ENCODE measurements at places on chromosomes 12 and 14.

DNA sequence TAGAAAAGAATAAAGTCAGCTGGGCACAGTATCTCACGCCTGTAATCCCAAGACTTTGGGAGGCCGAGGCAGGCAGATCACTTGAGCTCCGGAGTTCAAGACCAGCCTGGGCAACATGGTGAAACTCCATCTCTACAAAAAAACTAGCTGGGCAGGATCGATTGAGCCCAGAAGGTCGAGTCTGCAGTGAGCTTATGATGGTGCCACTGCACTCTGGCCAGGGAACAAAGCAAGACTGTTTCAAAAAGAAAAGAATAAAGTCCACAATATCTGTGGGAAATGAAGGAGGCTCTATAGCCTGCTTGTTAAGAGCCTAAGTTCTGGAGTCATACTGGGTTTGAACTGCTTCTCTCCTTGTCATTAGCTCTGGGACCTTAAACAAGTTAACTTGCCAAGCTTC is 7.9 kb downstream of the MAPK1IP1L start:
- no peak for DNase-seq

DNA sequence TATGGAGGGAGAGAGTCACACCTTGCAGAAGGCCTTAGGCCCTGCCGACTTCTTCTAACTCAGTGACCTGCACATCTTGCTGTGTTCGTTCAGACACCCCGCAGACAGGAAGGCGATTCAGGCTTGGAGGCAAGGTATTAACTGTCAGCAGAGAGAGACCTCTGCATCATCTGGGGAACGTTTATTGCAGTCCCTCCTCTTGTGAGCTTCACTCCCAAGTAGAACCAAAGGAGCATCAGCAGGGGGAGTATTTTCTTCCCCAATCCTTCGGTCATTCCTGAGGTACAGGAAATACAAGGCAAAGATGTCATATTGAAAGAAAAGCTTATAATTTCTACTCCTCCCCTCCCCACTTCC is 217.9 kb downstream of the CRADD start:
- DNase-seq = no peak

GRCh38 chr14:72521045-72521444 is 372.9 kb downstream of the DPF3 start:
- no peak for DNase-seq

DNA sequence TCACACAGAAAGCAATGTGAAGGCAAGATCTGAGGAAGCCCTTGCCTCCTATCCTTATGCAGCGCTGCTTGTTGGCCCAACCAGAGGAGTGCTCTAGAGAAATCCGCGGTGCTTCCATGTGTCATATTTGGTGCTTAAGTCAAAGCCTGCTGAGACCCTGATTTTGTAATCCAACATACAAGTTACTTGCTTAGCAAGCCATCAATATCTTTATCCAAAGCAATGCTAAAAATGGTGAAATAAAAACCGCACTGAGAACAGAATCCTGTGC is 250.0 kb downstream of the MED13L start:
- DNase-seq = no peak

GRCh38 chr12:120406553-120406952 is 31.4 kb upstream of the COX6A1 start:
- DNase-seq = no peak

DNA sequence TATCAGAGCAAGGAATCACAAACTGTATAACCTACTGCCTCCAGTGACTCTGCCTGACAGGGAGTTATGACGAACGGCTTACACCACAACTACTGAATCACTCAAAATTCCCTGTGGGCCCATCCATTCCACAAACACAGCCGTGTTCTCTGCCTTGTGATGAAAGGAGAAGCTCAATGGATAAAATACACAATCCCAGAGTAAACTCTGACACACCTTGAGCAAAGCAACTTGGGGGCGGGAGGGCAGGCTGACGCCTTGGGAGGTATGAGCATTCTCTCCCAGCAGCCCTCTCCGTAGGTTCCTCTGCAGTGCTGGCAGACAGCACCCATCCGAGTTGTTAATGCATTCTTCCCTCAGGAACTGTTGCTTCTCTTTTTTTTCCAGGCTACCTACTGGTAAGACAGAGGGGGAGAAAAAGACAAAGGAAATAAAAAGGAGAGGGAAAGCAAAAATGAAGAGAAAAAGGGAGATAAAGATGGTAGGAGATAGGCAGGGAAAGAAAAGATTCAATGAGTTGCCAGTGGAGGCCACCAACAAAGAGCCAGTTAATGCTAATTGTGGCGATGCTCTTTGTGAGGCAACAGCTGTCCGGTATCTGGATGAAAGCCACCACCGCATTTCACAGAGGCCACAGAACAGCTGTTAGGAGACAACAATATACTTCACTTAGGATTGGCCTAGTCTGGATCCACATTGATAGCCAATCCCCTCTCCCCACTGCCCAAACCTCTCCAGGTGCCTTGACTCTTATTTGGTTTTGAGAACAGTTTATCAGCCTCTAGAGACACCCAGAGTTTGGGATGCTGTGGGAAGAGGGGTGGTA is 4.7 kb upstream of the DIO2 start:
- DNase-seq = no peak

- no peak for DNase-seq
Observed at GRCh38 chr12:108257610-108258106, 81.5 kb downstream of the CMKLR1 start.

DNA sequence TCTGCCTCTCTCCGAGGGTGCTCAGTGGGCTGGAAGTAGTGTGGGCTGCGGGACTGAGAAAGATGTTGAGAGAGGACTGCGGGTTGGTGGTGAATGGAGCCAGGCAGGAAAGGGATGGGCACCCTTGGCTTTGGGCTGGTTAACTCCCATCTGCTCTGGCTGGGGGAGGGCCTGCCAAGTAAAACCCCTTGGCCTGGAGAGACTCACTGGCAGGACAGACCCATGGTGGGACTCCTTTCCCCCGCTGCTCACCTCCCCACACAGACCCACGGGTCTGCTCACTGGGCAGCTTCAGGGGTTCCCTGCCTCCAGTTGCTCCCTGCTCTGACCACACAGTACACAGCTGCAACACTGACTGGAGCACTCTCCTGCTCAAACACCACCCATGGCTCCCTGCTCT is 54.1 kb downstream of the KRT80 start:
- DNase-seq = no peak

GRCh38 chr12:20455001-20455706 is 86.8 kb downstream of the PDE3A start:
- DNase-seq = no peak

GRCh38 chr14:22850944-22851764 is 14.8 kb downstream of the MMP14 start:
- DNase-seq = no peak

GRCh38 chr12:92928421-92928961 is 604 bp downstream of the EEA1 start:
- no peak for DNase-seq
